ENCODE measurements at places on chromosomes 5 and 9.

- peak; percentile 55 for DNase-seq
Measured at GRCh38 chr5:157855404-157855994, 3.4 kb downstream of the CLINT1 start.

- no peak for DNase-seq
Measured at GRCh38 chr5:11443831-11444230, 460.4 kb downstream of the CTNND2 start.

DNA sequence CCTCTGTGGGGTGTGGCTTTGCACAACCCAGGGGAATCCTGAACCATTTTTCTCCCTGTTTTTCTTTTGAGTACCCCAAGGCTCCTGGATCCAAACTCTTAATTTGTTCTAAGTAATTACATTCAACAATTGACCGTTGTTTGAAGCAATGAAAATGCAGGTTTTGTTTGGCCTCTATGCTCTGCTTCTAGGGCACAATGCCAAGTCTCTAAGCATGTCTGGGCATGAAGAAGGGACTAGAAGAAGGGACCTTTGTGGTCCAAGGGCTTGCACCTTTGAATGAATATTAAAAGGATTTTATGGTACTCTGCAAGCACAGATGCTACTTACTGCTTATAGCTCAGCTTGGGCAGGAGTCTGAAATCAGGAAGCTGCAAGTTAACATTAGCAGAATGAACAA is 6.6 kb upstream of the ENC1 start:
- DNase-seq, result no peak

DNA sequence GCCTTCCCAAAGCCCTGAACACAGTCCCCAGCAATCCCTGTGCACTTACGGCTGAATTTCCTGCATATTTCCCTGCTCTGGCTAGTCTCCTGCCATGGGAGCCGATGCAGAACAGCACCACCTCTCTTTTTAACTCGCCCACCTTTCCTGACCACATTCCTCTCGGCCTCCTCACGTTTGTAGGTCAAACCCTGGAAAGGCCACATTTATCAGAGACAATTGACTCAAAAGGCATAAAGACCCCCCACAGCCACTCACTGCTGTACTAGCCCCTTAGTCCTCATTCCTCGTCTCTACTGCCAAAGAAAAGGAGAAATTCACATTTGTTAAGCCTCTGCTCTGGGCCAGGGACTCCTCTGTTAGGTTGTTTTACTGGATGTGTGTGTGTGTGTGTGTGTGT is 43.6 kb downstream of the ENC1 start:
- DNase-seq, result no peak

DNA sequence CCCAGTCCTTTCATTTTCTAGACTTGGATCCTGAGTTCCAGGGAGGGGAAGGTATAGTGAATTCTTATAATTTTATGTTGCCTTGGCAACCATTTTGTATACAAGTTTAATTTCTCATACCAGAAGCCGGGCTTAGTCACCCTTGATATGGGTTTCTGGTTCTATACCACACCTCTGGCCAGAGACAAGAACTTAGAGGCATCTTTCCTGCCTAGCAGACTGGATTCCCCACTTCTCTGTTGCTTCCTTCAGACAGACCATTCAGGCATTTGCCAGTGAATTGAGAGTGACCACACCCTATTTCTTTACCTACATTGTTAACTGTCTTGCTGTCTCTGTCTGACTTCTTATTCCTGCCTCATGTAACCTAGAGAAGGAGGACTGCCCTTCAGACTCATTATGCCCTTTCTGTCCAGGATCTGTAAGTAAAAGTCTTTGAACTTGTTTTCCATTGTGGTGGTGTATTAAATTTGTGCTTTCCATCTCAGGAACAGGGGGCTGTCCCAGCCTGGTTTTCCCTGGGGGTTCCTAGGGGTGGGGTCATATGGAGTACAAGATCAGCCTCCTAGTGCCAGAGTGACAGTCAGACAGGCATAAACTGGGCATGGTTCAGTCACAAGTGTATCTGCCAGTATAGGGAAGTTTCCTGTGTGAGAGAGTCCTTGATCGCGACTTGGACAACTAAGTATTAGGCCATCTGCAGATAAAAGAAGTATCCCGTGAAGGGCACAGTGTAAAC is 27.4 kb downstream of the TNFSF8 start:
- DNase-seq, result peak; percentile 16

GRCh38 chr9:2601785-2602378 is 19.7 kb upstream of the VLDLR start:
- no peak for DNase-seq

GRCh38 chr5:143979044-143979690 is 167.2 kb downstream of the HMHB1 start:
- peak; percentile 41 for DNase-seq

- no peak for DNase-seq
Measured at GRCh38 chr5:83034528-83035207, 42.5 kb downstream of the TMEM167A start.

GRCh38 chr5:176474476-176474875 is 26.3 kb downstream of the FAF2 start:
- no peak for DNase-seq

DNA sequence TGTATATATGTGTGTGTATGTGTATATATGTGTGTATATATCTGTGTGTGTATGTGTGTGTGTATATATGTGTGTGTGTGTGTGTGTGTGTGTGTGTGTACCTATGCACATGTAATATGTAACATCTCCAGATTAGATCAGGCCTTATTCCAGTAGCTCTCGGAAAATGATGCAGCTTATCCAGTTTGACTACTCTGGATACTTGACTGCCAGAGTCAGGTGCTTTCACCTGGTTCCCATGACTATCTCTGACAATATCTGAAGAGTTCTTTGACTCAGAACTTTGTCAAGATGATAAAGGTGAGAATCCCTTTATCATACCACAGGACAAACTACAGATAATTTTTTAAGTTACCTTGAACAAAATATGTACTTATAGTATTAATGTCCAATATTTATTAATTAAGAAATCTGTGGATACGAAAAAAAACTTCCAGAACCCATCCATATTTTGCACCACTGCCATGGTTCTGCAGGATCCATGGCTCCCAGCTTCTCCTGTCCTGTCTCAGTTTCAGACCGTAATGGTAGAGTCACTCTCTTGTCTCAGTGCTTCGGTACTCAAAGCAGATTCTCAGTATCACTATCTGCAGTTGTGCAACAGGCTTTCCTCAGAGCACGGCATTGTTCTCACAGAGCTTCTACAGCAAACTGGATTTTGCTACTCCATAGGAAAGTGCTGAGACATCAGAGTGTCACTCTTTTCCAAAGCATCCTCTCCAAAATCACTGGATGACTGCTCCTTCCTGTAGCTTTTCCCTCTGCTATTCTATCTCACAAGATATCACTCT is 164.4 kb upstream of the SLC12A2 start:
- no peak for DNase-seq

DNA sequence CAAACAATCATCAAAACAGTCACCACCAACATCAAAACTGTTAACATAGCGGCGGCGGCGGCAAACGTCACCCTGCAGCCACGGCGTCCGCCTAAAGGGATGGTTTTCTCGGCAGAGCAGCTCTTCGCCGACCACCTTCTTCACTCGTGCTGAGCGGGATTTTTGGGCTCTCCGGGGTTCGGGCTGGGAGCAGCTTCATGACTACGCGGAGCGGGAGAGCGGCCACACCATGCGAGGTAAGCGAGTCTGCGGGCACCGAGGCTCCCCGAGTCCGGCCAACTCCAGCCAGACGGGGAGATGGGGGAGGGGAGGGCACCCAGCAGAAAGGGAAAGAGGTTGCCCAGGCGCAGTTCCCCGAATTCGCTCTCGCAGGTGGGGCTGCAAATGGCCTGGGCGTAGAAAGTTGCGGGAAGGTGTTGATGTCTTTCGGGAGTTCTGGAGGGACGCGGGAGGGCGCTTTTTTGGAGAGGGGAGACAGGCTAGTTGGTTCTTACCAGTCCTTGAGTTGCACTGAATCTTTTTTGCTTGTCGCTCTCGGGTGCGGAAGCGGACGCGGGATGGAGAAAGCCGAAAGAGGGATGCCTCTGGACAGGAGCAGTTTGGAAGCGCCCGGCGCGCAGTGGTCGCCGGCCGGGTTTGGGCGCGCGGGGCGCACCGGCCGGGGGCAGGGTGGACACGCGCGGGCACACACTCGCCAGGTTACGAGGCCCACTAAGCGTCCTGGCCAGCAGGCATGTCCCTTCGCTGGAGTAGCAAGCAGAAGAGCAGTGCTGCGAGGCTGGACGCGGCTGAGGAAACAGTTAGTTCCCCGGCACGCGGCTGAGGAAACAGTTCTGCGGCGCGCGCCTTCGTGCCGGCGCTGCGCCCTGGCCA is 849 bp downstream of the RORB start:
- peak; percentile 12 for DNase-seq

GRCh38 chr5:39755986-39756385 is 331.2 kb upstream of the DAB2 start:
- peak; percentile 77 for DNase-seq

DNA sequence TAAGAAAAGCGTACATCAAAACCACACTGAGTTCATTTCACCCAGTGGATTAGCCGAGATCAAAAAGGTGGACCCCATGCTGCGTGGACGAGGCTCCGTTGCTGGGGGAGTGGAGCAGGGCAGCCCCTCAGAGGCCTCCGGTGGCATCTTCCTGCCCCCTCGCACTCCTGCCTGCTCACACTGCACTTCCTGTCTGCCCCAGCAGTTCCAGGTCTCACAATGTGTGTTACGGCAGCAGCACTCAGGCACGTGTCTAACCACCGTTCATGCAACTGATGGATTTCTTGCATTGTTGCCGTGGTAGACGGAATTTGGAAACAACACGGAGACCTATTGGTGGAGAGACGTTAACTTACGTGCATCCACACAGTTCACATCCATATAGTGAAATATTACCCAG is 196.6 kb upstream of the OTULINL start:
- no peak for DNase-seq

DNA sequence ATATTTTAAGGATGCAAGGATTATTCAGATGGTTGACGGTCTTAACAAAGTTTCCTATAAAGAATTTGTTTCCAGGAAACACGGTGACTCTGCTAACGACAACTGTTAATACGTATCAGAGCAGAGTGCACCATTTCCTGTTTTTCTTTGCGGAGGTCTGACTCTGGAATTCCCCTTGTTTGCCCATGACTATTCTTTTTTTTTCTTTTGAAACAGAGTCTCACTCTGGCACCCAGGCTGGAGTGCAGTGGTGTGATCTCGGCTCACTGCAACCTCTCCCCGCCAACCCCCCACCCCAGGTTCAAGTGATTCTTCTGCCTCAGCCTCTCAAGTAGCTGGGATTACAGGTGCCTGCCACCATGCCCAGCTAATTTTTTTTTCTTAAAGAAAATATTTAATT is 115.9 kb downstream of the CDC42SE2 start:
- DNase-seq, result no peak

DNA sequence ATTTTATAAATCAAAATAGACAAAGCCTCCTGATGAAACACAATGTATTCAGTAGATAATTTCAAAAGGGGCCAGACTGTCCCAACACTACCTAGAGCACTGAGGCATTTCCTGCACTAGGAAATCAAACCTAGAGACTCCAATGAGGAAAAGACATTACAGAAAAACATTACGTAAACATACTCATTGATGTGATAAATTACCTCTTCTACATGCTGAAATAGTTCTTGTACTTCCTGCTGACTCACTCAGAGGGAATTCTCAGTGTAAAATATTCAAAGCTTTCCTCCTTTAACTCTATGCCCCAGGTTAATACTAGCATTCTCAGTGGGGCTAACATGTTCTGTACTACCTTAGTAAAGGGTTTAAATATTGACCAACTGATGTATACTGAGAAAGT is 178.0 kb downstream of the ESM1 start:
- no peak for DNase-seq

DNA sequence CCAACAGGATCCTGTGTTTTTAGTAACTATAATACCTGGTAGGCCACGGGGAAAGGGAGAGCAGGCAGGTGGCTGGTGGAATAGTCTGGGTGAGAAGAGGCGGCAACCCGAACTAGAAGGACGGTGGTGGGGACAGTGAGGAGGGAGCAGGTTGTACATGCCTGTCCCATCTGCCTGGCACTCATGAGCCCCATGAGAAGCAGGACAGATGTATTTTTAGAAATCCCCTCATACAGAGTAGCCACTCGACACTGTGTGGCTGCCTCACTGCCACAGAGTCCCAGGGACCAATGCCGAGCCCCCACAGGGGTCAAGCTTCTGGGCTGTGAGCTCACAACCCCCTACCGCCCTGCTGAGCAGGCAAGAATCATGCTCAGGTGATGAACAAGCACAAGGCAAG is 136.6 kb downstream of the SEC61B start:
- no peak for DNase-seq

GRCh38 chr9:71233646-71234045 is 112.2 kb upstream of the TRPM3 start:
- no peak for DNase-seq
